NCI-H1436 treated with DMSO at 0.1 percent for 48 hours (cell line): ENCODE measurements at places on chromosomes 16 and 17.
A peak's percentile ranks its signal among the peaks of the same experiment; 100 is the strongest.

DNA sequence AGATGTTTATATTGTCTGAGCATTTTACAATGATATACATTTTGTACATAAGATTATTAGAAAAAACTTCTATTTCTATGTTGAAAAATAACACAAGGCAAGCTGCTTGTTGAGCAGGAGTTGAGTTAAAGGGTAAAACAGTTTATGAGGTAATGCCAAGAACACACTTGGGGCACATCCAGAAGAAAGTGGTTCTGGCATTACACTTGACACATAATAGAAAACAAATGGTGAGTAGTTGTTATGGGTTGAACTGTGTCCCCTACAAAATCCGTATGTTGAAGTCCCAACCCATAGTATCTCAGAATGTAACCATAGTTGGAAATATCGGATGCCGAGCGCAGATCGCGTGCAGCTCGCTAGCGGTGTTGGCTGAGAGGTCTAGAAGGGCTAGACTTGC, 354.3 kb upstream of the GOT2 start:
- DNase-seq = no peak

- no peak for DNase-seq
Observed at GRCh38 chr16:89050119-89050867, 43.4 kb upstream of the ACSF3 start.

- no peak for DNase-seq
Observed at GRCh38 chr16:30368792-30369090, 1.6 kb downstream of the TBC1D10B start.

- no peak for DNase-seq
Observed at GRCh38 chr16:2250652-2251295, 613 bp downstream of the ECI1 start.

DNA sequence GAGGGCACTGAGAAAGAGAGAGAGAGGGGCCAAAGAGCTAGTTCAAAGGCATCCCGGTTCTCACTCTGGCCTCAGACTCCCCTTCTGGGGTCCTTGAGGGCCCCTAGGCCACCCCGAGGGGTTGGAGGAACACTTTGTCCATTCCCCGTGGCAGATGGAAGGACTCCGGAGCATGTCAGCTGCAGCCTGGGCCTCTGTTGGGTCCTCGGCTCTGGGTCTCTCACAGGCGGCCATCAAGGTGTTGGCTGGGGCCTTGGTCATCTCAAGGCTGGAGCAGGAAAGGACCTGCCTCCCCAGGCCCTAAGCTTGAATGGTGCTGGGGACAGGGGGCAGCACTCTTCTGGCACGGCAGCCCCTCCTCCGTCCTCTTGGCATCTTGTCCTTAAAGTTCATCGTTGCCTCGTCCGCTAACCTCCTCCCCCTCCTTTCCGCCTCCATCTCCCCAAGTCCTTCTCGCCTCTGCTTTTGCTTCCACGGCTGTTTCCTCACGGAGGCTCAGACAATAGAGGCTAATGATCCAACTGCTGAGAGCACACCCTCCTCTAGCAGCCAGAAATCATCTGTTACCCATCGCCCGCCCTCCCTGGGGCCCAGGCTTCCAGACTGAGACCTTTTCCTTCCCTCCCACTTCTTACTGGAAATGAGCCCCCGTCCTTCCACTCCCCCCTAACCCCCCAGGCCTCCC, 23.3 kb downstream of the CCR7 start:
- peak; percentile 65 for DNase-seq

DNA sequence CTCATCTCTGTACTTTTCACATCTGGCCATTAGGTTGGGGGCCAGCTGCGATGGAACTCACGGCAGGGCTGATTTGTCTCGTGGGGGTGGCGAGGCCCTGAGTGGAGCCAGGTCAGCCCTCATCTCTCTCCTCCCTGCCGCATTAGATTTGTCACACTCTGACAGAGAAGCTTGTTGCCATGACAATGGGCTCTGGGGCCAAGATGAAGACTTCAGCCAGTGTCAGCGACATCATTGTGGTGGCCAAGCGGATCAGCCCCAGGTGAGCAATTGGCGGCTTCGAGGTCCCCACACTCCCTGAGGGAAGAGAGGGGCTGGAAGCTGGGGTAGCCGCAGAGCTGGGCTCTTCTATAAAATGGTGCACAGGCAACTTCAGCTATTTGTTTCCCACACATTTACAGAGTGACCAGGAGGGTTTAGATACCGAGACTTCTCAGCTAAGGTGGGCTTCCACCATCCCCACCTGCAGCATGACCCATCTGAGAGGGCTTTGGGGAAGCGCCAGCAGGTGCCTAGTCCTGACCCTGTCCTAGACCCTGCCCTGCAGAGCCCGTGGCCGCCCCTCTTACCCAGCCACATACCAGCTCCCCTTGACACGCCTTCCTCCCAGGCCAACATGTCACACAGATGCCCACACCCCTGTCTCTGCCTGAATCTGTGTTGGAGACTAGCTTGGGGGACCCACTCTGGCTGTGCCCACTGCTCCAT, 8.4 kb downstream of the TMEM98 start:
- DNase-seq = no peak

DNA sequence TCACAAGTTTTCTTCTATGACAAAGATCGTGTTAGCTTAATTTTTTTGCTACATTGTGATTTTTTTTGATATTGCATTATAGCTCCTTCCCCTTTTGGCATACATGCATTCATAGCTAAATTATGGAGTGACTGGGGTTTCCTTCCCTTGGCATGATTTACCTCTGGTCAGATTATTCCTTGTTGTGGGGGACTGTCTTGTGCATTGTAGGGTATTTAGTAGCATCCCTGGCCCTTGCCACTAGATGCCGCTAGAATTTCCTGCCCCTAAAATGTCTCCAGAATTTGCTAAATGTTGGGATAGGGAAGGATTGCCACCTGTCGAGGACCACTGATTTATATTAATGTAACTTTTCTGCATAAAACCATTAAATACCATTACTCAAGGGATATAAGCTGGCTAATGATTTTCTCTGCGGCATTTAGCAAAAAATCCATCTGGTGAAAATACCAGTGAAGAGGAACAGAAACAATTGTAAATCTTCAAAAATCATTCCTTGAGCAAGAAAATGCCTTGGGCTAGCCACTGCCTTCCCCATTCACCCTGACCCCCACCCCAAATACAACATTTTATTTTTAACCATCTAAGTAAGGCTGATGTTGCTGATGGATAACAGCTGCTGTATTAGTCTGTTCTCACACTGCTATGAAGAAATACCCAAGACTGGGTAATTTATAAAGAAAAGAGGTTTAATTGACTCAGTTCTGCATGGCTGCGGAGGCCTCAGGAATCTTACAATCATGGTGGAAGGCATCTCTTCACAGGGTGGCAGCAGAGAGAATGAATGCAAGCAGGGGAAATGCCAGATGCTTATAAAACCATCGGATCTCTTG, 195.2 kb downstream of the MAP2K6 start:
- DNase-seq = no peak

DNA sequence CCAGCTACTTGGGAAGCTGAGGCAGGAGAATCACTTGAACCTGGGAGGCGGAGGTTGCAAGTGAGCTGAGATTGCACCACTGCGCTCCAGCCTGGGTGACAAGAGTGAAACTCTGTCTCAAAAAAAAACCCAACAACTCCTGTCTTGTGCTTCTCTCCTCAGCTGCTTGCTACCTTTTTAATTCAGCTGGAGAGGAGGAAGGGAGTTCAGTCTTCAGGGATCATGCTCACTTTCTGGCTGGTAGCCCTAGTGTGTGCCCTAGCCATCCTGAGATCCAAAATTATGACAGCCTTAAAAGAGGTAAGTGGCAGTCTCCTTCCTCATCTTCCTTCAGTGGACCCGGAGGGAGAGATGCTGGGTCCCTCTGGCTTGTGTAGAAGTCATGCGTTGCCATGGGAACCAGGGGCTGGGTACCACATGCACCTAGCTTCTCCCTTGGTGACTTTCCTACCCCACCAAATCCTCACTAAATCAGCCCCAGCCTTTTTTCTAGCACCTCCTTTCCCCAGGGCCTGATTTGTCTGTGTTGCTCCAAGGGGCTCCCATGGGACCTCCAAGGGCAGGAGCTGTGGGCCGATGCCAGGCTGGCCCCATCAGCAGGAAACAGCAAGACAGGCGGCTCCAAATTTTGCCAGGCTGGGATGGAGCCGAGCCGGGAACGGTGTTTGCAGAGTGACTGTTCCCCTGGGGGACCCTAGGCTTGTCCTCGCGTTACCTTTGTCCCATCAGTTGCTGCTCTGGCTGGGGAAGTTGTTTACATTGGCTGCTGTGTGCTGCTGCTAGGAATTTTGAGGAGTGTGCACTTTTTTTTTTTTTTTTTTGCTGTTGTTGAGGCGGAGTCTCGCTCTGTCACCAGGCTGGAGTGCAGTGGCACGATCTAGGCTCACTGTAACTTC, 65.2 kb downstream of the ABCC1 start:
- no peak for DNase-seq

DNA sequence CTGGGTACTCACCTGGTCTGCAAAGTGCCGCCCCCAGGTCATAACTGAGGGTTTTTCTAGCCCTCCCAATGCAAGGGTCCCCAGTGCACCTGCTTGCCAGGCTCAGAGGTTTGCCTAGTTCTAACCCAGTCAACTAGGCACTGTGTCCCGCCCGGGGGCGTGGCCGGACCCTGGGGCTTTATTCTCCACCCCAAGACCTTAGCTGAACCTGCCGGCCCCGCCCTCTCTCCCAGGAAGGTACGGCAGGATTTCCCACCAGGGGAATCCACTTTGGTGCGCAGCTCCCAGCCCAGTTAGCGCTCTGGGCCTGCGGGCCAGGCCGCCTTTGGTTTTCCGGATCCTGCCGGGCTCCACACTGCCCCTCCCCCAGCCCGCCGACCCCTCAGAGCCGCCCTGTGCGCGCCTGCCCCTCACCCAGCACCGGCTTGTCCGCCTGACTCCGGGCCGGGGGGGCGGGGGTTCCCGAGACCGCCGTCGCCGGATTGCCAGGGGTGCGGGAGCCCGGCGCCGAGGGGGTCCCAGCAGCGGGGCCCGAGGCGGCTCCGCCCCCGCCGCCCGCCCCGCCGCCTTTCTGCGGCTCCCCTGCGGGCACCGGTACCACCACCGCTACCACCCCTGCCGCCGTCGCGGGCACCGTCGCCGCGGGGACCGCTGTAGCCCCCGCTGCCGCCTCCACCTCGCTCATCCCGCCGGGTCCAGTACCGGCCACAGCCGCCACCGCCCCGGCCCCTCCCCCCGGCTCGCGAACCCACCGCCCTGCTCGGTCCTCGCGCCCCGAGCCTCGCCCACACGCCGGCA, 424 bp downstream of the YBX2 start:
- no peak for DNase-seq

- no peak for DNase-seq
Observed at GRCh38 chr16:83245061-83245460, 562.7 kb upstream of the HSBP1 start.

DNA sequence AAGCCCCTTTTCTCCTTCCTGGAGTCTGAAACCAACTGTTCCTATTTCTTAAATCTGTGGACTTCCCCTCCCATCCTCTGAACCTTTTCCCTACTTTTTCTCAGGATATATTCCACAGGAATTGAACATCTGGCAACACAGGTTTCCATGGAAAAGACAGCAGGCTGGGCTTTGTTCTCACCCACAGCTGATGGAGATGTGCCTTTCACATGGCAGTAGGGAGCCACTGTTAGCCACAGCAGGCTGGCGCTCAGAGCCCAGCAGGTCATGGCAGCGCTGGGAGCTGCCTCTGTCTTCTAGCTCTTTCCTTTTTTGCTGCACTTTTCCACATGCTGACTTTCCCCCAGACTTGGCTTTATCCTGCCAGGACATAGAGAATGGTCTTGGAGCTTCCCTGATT, 116.4 kb upstream of the NLRP1 start:
- DNase-seq = no peak

GRCh38 chr17:82445542-82445941, 5.0 kb downstream of the CYBC1 start:
- DNase-seq = no peak

- no peak for DNase-seq
Observed at GRCh38 chr17:16483021-16483645, 8.9 kb downstream of the LRRC75A start.

GRCh38 chr17:81365148-81365600, 30.1 kb upstream of the BAHCC1 start:
- DNase-seq = no peak

GRCh38 chr16:3983081-3983520, 102.6 kb upstream of the CREBBP start:
- DNase-seq = no peak

- DNase-seq = no peak
Observed at GRCh38 chr17:49312722-49313121, 49.3 kb downstream of the ZNF652 start.

DNA sequence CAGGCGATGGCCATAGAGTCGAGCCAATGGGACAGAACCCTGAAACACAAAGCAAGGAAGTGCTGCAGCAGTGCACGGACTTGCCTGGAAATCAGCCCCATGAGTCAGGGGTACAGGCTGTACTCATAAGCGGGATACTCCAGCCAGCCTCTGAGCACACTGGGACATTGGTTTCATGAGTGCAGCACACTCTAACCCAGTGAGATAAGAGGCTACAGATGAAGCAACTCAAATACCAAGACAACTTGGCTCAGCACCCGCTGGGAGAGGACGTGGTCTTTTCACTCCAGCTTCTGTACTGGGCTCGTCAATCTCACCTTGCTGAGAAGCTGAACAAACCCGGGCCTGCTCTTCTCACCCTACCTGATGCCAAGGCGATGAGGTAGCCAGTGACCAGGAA, 98.2 kb downstream of the AXIN2 start:
- no peak for DNase-seq
